ENCODE measurements at places on chromosomes 2 and 18. TPM values are rescaled to one million over a fixed set of nuclear protein-coding genes. Genes with fewer than 3 reads are reported as not detected.

Gene CFAP65
- total RNA-seq = 1.7 TPM

Gene KYNU
- 4.2 TPM for total RNA-seq

Gene PRSS56
- not detected for total RNA-seq

Gene MAP3K19
- total RNA-seq = not detected

Gene MC2R
- not detected for total RNA-seq

Gene CARF
- total RNA-seq = 6.1 TPM

Gene OSBPL6
- total RNA-seq = 4.7 TPM

Gene HEATR5B
- 27.0 TPM for total RNA-seq

Gene CFC1
- 6.4 TPM for total RNA-seq

Gene HNMT
- 18.0 TPM for total RNA-seq

Gene VIT
- total RNA-seq = 0.53 TPM

Gene MC4R
- total RNA-seq = not detected

Gene CDH2
- total RNA-seq = 486 TPM

Gene MDH1B
- total RNA-seq = 1.5 TPM

Gene RGPD4
- 0.07 TPM for total RNA-seq

Gene SKOR2
- total RNA-seq = not detected

Gene STAT4
- total RNA-seq = 8.4 TPM

Gene CXCR1
- total RNA-seq = not detected

Gene TMEM198
- total RNA-seq = 2.4 TPM

Gene TMEM163
- total RNA-seq = 0.20 TPM

Gene CIB4
- total RNA-seq = not detected

Gene CYS1
- total RNA-seq = 0.27 TPM

Gene FBXO41
- total RNA-seq = 18.6 TPM

Gene EVA1A
- 2.2 TPM for total RNA-seq

Gene G6PC2
- not detected for total RNA-seq

Gene TOGARAM2
- total RNA-seq = 4.2 TPM

Gene ZEB2
- not detected for total RNA-seq

Gene STK39
- total RNA-seq = 29.0 TPM

Gene IL36RN
- total RNA-seq = not detected

Gene PLEKHA3
- total RNA-seq = 15.8 TPM

Gene CCDC74B
- total RNA-seq = 9.2 TPM

Gene C2orf69
- total RNA-seq = 12.7 TPM

Gene SLC19A3
- total RNA-seq = 1.1 TPM

Gene NT5C1B
- total RNA-seq = not detected

Gene CCDC178
- total RNA-seq = not detected

Gene ARL5A
- 63.3 TPM for total RNA-seq

Gene LYG1
- total RNA-seq = 0.55 TPM

Gene CKAP2L
- total RNA-seq = 20.1 TPM

Gene SIX2
- total RNA-seq = not detected

Gene DUSP2
- 2.1 TPM for total RNA-seq

Gene CPSF3
- total RNA-seq = 85.8 TPM

Gene VWA3B
- total RNA-seq = 0.38 TPM

Gene REG3A
- total RNA-seq = not detected

Gene DSEL
- 3.9 TPM for total RNA-seq
